ENCODE measurements at places on chromosomes 12 and 14. TPM values are rescaled to one million over a fixed set of nuclear protein-coding genes. Genes with fewer than 3 reads are reported as not detected.

Gene OASL
- total RNA-seq: 1.9 TPM

DNA sequence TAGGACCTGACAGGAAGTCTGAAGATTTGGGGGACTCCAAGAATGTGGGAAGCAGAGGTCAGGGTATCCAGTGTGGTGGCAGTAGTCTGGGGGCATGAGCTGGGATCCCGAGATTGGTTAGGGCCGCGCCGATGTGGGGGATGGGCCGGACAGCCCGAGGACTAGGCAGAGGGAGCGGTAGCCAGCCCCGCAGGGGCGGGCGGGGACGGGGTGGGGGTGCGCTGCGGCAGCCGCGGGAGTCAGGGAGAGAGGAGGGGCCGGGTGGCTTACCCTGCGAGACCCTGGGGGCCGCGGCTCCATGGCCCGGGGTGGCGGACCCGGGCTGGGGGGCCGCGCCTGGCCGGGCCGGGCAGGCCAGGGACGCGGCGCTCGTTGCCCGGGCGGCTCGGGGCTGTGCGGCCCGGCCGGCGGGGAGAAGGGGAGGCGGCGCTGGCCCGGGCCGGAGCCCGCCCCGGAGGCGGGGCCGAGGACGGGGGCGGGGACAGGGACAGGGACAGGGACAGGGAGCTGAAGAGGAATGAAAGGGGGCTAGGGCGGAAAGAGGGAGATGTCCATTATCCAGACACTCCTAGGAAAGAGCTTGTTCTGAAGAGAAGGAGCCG lies 5.6 kb downstream of the ZNF385A start:
- DNase-seq: no peak

Gene CNTN1
- not detected for total RNA-seq

DNA sequence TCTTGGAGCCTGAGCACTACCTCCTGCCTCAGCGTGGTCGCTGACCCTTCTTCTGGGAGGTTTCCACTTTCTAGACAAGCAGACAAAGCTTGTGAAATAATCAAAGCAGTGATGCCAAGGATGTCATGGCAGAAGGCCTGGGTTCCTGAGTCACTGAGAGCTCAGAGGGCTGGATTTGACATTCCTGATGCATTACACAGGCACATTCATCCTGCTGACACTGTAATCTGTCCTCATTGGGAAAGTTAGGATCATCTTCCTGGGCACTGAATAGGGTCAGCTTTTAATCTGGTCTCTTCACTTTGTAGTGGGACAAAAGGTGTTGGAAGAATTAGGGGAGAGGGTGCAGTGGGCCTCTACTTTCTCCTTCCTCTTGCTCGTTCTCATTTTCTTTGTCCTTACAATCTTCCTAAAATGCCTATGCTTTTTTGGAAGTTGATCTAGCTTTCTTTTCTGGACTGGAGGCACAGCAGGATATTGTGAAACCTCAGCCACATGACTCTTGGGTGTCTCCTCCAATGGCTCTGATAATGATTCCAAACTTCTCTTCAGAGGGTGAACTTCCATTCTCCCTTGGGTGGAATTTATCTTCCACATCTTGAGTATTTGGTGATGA lies 29.6 kb downstream of the EEA1 start:
- DNase-seq: no peak

DNA sequence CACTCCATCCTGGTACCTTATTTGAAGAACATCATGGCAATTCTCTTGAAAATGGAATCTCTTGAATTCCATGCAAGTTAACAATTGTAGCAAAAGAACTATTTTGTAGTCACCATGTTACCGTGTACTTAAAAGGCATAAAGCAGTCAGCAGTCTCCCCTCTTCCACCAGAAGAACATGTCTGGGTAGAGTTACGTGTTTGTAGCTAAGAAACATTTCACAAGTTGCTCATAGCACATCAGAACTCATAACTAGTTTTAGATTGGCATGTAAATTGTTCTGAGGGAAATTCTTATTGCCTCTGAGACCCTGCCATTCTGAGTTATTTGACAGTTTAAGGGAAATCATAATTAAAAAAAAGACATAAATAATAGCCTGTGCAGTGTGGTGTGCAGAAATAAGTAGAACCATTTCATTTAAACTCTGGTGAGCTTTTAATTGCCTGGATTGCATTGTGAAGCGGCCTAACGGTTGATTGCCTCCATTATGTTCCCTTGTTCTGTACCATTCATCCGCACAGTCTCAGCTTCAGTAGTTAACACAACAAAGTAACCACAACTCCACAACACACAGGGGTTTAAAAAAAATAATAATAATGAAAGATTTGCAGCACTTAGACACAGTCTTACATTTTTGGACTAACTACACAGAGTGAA lies 2.6 kb downstream of the LMO3 start:
- no peak for DNase-seq

Gene PPP1R36
- not detected for total RNA-seq

Gene RDH5
- total RNA-seq: 28.8 TPM

Gene EPYC
- not detected for total RNA-seq

Gene COL2A1
- 0.52 TPM for total RNA-seq

DNA sequence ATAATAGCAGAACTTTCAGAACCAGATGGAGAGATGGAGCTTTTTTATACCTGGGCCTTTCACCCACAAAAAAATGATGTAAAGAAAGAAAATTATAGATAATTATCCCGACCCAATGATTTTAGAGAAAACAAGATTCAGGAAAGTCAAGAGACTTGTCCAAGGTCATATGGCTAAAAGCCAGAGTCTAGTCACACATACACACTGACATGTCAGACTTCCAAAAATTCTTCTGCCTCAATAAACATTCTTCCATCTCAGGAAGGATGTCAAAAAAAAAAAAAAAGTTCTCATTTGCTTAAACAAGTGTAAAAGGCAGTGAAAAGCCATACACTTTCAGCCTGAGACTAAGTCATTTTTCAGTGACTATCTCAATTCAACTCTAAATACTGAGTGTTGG lies 116.0 kb downstream of the PRICKLE1 start:
- no peak for DNase-seq

- DNase-seq: no peak
These were observed 1.5 kb upstream of the STAT6 start for GRCh38 chr12:57112492-57113294.

GRCh38 chr14:31090883-31091764 lies 64.9 kb upstream of the STRN3 start:
- DNase-seq: no peak

Gene TBX5
- not detected for total RNA-seq

Gene MANSC4
- not detected for total RNA-seq

Gene FBLN5
- total RNA-seq: 8.1 TPM

DNA sequence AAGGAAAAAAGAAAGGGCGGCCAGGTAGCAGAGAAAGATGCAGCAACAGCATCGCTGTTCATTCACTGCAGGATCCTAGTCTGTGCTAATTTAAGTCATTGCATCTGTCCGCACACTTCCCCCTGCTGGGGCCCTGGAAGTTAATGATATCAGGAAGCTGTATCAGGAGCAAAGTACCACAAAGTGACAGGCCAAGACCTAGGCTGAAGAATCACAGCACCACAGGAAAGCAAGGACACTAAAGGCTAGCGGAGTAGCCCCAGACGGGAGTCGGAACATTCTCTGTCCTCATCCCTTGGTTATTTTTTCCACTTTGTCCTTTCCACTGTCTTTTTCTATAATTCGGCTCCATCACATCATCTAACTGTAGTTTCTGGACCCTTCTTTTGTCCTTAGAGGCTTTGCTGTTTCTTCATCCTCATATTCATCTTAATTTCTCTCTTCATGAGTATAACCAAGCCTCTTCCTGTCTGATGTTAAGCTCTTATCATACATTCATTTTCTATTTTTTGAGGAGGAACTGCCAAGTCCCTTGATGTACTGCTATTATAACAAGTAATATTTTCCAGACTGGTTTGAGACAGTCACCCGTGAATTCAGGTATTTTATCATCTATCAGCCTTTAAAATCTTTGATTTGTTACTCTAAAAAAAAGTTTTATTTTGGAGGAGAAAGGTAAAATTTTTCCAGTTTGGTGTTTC lies 28.3 kb downstream of the DUSP16 start:
- no peak for DNase-seq
